CD8-positive, alpha-beta T cell (primary cell): ENCODE measurements at places on chromosomes 12 and 14.

GRCh38 chr12:131226345-131227265 lies 272.9 kb downstream of the ADGRD1 start:
- no peak for DNase-seq

DNA sequence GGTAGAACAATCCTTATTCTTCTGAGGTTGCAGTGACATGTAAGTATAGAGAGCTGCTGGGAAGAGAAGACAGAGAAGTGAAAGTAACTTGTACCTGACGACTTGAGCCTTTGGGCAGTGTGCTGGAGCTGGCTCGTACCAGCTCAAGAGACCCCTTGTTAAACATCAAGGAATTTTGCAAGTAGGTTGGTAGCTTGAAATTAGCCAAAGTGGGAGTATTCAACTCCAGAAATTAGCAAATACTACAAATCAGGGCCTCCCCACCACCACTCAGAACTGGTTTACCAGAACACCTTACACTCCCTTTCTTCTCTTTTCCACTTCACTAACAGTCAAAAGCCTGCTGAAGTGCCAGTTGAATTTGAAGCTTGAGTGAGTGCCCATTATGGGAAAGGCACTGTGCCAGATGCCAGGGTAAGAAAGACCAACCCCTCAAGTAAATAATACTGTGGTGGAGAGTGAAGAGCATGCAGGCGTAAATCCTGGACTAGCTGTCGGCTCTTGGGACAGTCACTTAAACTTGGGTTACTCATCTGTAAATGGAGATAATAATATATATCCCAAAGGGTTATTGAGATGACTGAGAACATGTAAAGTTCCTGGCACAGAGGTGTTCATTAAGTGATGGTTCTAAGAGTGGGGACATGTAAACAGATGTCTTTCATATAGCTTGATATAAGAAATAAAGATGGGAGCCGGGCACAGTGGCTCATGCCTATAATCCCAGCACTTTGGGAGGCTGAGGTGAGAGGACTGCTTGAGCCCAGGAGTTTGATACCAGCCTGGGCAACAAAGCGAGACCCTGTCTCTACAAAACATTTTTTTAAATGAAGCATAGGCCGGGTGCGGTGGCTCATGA lies 27.0 kb upstream of the EID3 start:
- DNase-seq: no peak

DNA sequence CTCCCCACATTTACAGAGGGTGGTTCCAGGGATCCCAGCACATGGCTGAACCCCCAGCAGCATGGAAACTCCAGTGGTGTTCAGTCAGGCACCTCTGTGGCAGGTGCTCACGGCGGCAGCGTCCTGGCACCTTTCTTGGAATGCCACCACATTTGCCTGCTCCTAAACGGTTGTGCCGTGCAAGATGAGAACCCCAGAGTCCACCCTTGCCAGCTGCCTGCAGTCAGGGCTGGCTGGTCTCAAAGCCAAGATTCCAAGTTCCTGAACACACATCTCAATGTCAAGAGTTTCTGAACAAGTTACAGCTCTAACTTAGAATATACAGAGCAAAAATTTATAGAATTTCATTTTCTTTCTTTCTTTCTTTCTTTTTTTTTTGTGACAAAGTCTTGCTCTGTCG lies 38.7 kb downstream of the DDX51 start:
- no peak for DNase-seq

DNA sequence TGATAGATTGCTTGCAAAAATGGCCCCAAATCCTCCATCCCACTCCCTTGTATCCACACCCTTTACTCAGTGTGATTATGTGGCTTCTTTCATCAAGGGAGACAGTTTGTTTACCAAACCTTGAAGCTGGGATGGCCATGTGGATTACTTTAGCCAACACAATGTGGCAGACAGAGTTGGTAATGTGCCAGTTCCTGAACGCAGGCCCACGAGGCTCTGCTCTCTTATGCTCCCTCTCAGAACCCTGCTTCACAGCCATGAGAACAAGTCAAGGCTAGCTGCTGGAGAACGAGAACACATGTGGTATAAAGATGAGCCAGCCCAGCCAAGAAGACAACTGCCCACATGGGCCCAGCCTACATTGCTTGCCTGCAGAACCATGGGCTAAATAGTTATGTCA lies 162.3 kb downstream of the NDUFA12 start:
- no peak for DNase-seq

- no peak for DNase-seq
These were observed 92.0 kb downstream of the SLC2A13 start for GRCh38 chr12:40013847-40014246.

DNA sequence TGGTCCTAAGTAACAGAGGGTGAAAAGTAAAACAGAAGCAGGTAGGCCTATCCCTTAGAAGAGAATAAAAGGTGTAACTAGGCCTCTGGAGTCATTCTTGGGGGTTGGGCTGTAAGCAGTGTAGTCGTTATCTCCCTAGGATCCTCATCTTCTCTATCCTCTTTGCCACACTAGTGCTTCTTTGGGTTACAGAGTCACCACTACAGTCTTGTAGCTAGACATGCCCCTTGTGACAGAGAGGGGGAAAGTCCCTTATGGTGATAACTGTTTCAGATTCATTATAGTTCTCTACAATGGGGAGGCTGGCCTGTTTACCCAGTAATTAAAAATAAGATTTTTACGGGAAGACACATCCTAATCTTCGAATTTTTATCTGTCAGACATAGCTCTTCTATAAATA lies 16.4 kb upstream of the SRP54 start:
- no peak for DNase-seq

DNA sequence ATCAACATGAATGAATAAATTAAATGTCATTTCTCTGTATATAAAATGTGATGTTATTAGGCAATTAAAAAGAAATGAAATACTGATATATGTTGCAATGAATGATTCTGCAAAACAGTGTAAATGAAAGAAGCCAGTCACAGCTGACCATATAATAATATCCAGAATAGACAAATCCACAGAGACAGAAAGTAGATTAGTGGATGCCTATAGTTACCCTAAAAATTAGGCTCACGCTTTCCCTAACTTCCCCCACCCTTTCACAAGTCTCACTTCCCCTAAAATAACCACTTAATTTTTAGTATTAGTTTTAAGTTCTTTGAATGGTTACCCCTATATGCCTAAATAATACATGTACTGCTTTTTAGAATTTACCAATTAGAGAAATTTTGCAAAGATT lies 348.9 kb upstream of the FAR2 start:
- DNase-seq: no peak

GRCh38 chr12:67472539-67472938 lies 176.0 kb upstream of the DYRK2 start:
- no peak for DNase-seq

DNA sequence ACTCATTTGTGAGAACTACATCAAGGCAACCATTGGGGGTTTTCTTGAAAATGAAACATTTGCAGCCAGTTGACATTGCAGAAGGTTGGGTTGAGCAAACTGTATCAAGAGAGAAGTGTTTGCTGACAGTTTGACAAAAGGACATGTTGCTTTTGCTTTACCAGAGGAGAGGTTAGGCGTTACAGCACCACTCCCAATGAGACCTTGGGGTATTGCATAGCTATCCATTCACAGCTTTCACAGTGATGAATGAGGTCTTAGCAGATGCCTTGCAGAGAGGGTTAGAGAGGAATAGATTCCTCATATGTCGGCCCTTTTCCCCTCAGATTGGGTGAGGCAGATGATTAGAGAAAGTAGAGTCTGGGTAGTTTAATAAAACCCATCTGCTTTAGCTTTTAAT lies 988.9 kb upstream of the FLRT2 start:
- DNase-seq: no peak

- DNase-seq: no peak
These were observed 9.4 kb downstream of the TMEM179 start for GRCh38 chr14:104595116-104595675.

- DNase-seq: no peak
These were observed 77.6 kb downstream of the PTPRR start for GRCh38 chr12:70842942-70843341.

DNA sequence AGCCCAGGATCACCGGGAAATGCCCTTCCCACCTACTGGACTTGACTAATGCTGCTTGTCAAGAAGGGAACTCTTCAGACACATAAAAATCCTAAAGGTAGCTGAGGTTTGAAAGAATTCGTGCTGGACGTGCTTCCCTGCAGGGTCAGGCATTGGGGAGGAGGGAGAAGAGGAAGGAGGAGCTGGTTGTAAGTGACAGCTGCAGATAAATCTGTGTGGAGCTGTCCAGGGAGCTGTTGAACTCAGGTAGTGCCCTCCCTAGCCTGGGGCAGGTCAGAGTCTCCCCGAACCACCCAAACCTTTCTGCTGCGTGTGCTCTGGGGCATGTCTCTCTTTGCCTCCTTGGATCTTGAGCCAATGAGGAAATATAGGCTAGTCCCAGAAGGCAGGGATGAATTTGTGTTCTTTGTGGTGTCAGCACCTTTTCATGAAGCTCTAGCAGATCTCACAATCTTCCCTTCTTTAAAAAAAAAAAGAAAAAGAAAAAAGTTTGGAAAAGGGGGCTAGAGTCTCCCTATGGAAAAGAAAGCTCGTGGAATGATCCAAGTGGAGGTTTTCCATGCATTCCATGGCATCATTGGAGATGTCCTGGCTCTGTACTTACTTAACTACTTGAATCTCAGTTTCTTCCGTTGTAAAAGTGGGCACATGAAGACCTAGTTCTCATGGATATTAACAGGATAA lies 23.6 kb upstream of the FOS start:
- no peak for DNase-seq

GRCh38 chr12:41055875-41056577 lies 132.1 kb upstream of the PDZRN4 start:
- DNase-seq: no peak

DNA sequence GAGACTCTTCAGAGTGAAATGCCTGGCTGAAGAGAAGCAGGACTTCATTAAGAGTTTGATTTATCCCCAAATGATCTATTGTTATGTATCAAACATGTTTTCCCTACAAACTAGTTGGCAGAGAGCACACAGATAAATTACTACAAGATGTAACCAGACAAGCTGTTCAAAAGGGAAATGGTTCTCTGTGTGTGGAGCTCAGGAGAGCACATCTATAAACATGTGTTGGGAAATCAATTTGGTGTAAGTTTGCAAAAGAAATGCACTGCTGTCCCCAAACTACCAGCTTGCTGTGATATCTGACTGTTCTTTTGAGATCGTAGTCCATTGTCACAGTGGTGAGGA lies 159.2 kb downstream of the PAH start:
- DNase-seq: no peak

DNA sequence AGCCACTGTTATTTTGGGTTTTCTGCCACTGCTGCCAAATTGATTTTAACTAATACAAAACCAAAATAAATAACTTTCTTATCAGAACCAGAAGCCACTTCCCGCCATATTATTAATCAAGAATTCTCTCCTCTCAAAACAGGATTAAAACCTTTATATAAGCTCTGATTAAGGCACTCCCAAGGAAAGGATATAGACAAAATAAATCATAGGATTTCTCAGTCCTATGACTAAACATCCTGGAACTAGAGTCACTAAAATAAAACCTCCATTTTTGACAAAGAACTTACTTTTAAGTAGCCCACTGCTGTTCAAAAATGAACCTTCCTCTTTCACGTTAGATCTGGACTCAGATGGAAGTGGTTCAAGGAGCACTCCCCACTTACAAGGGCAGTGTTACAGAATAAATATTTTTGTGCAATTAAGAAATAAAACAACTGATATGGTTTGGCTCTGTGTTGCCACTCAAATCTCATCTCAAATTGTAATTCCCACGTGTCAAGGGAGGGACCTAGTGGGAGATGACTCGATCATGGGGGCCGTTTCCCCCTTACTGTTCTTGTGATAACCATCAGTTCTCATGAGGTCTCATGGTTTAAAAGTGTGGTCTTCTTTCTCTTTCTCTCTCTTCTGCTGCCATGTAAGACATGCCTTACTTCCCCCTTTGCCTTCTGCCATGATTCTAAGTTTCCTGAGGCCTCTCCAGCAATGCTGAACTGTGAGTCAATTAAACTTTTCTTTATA lies 26.4 kb downstream of the GXYLT1 start:
- DNase-seq: no peak

DNA sequence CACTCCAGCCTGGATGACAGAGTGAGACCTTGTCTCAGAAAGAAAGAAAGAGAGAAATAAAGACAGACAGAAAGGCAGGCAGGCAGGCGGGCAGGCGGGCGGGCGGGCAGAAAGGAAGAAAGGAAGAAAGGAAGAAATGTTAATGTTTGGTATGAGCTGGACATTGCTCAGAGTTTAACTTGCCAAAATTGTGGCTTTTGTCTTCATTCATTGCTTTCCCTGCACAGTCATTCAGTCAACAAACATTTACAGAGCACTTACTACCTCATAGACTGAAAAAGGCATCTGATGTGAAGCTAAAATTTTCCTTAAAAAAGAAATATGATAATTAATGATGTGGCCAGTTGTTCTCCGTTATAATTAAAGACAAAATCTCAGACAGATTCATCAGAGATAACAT lies 247.1 kb downstream of the SPTSSA start:
- no peak for DNase-seq

GRCh38 chr14:95323361-95323760 lies 3.7 kb upstream of the CLMN start:
- no peak for DNase-seq

DNA sequence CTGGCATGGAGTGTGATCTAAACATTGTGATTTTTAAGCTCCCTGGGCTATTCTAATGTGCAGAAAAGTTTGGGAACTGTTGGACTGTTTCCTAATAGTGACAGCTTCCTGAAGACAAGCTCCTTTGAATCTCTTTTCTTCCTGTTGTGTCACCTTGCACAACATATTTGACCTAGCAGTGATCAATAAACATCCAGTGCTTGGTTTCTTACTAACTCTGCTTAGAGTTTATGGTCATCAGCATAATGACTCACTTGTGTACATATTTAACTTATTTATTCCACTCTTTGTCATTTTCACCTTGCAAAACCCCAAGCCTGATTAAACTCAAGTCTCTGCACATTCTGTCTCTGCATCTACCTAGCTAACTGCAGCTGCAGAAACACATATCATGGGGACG lies 27.3 kb upstream of the TBC1D30 start:
- no peak for DNase-seq

DNA sequence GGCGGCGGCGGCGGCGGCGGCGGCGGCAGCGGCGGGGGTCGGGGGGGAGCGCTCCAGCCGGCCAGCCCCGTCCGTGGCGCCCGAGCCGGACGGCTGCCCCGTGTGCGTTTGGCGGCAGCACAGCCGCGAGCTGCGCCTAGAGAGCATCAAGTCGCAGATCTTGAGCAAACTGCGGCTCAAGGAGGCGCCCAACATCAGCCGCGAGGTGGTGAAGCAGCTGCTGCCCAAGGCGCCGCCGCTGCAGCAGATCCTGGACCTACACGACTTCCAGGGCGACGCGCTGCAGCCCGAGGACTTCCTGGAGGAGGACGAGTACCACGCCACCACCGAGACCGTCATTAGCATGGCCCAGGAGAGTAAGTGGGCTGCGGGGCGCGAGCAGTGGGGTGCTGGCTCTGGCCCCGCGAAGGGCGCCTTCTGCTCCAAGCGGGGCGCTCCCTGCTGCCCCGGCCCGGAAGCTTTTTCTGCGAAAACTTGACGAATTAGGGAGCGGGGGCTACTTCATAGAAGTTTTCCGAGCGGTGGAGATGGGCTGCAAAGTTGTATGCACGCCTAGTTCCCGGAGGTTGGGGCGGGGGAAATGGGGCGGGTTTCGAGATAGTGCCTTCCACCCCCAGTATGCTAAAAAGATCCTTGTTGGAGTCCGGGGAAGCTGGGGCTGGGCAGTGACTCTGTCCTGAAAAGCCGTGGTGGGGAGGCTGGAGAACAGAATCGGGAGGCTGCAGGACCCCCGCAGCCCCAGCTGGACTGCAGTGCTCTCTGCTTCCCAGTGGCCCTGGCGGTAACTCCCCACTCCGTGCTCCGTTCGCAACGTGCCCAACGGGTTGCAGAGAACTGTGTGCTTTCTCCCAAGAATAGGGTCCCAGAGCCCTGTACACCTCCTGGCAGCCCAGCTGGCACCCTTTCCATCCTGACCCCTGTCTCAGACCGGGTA lies 751 bp downstream of the GDF11 start:
- peak; percentile 29 for DNase-seq

GRCh38 chr14:106209755-106210154 lies 683.4 kb downstream of the TMEM121 start:
- DNase-seq: peak; percentile 56
